Aorta (tissue), 5 donors: ENCODE measurements at places on chromosomes 13 and 19. TPM values are rescaled to one million over a fixed set of nuclear protein-coding genes. Genes with fewer than 3 reads are reported as not detected.

Gene PSG7
- total RNA-seq = not detected

GRCh38 chr19:49017666-49018351, 918 bp upstream of the LHB start:
- peak; percentile 86 for DNase-seq

DNA sequence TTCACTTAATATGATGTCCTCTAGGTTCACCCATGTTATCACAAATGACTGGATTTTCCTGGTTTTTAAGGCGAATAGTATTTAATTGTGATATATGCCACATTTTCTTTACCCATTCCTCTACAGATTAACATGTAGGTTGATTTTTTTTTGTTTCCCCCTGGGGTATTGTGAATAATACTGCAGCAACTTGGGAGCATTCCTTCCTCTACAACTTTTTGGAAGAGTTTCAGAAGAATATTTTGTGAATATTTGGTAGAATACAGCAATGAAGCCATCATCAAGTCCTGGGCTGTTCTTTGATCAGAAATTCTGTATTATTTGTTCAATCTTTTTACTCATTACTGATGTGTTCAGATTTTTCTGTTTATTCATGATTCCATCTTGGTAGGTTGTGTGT, 5.6 kb upstream of the ZNF331 start:
- DNase-seq = no peak

- no peak for DNase-seq
Measured at GRCh38 chr13:104473936-104474335, 1407.7 kb upstream of the SLC10A2 start.

DNA sequence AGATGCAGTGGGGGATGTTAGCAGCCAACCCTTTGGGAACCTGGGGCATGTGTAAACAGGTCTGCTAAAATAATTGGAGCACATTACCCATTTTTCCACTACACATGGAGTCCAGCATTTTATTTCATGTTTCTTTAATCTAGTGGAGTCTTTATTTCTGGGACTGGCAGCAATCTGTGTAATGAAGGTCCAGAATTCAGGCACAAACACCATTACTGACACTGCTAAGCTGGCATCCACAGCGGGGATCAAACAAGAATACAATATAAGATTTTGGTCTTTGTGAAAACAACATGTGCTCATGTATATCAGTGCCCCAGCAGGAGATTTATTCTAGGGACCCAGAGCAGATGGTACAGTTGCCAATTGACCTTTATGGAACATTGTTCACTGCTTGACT, 1587.0 kb upstream of the PRR20A start:
- no peak for DNase-seq

DNA sequence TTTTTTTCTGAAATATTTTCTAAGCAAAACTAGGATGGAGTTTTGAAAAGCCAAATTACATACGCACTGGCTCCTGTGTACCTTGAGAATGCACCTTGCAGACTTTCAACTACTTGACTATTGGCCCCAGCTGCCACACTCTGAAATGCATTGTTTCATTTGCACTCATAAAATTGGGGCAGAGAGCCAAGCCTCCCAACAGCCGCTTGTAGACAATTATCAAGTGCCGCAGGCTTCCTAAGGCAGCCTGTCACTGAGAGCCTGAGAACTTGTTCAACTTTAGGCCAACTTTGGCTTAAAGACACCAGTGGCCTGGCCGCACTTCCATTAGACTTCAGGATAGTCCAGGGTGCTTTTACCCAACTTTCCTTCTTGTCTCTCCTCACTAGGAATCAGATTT, 115.7 kb upstream of the STARD13 start:
- no peak for DNase-seq
